ENCODE measurements at places on chromosomes 7 and 10.

- peak; percentile 62 for DNase-seq
Measured at GRCh38 chr7:157136372-157136771, 2.4 kb upstream of the UBE3C start.

DNA sequence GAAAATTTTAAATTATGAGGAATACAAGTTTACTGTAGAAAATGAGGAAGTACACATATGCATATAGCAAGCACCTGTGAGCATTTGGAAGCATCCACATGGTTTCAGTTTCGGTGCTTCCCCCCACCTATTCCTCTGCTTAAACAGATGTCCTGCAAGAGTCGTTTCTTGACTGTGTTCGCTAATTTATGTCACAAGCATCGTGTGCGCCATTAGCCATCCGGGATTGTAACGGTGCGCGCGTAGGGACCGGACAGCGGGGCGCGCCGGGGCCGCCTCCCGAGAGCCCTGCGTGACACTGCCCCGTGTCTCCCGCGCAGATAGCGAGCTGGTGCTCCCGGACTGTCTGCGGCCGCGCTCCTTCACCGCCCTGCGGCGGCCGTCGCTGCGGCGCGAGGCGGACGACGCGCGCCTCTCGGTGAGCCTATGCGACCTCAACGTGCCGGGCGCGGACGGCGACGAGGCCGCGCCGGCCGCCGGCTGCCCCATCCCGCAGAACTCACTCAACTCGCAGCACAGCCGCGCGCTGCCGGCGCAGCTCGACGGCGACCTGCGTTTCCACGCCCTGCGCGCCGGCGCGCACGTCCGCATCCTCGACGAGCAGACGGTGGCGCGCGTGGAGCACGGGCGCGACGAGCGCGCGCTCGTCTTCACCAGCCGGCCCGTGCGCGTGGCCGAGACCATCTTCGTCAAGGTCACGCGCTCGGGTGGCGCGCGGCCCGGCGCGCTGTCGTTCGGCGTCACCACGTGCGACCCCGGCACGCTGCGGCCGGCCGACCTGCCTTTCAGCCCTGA lies 90.9 kb downstream of the NEURL1 start:
- DNase-seq: no peak

GRCh38 chr10:86963341-86963919 lies 4.9 kb upstream of the ADIRF start:
- DNase-seq: no peak

DNA sequence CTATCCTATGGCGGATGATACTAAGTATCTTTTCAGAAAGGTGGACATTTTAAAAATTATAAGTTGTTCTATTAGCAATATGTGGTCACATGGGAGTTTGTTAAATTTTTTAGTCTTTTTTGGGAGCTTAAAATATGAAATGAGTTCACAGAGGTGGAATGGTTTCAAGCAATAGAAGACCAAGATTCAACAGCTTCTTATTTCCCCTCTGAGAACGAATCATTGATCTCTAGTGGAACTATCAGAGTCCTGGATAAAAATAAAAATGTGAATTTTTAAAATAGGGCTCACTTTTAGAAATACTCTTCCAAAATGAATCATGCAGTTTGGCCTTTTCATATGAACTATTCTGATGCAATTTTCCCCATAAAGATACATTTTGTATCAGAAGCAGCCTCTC lies 467.7 kb upstream of the KLF6 start:
- no peak for DNase-seq

DNA sequence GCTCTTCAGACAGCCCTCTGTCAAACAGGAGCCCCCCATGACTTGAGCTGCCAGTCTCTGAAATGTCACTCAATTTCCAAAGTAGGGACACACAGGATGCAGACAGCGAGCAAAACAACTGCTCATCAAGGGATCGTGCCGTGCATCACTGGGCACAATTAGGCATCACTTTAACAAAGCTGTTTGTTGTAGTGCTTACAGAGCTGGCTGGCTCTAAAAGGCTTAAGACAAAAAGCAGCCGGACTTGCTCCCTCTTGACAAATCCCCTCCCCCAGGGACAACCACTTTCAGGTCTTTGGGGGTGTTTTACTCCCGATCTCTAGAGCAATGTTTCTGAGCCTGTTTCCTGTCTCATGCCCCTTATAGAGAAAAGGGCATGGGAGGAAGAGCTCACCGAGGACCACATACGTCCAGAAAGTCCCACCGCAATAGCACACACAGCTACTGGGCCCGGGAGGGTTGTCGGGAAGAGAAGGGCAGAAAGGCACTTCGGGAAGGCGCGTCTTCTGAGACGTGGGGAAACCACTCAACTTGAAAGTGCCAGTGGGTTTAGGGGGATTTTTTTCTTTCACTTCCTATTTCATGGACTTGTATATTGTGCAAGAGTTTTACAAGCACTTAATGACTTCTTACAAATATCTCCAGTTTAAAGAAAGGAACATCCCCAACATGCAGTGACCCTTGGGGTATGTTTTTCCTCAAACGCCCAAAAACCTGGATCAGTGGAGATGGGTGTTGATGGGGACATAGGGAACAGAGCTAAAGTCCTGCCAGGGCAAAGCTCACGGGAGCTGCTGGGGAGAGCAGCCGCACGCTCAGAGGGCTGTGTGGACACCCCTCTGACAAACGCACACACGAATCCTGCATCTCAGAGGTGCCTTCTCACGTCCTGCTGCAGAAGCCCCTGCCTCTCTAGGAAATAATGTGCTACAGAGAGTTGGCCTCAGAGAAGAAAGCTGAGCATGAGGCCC lies 27.1 kb downstream of the LRRC20 start:
- DNase-seq: no peak

DNA sequence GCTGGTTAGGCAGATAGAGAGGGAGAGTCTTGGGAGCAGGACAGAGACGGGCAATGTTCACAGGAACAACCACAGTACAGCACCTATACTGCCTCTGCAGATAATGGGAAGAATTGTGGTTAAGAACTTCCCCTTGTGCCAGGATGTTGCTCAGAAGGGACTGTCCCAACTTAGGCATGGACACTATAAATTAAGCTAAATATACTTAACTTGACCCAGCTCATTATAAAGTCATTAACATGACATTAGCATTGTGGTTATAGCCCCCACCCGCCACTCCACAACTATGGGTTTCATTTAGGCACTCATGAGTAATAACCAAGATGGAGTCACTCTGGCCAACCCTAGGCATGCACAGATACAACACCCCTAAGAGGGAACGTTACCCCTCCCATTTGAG lies 310.9 kb upstream of the NRG3 start:
- no peak for DNase-seq

DNA sequence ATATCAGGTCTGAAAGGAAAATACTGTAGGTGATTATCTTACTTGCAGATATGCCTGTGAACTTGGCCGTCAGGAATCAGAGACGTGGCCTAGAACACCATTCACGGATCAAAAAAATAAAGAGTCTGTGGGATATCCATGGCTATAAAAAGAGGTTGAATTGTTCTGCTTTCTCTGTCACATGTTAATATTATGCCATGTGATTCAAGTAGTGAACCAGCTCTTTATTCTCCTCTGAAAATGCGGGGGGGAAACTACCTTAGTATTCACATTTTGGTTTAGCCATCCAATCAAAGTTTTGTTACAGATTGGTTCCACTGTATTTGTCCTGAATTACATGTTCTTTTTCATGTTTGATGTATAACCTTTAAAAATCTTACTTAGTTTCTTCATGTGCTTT lies 120.5 kb downstream of the CCNY start:
- DNase-seq: no peak

- no peak for DNase-seq
Measured at GRCh38 chr7:114081606-114082425, 163.0 kb upstream of the PPP1R3A start.

DNA sequence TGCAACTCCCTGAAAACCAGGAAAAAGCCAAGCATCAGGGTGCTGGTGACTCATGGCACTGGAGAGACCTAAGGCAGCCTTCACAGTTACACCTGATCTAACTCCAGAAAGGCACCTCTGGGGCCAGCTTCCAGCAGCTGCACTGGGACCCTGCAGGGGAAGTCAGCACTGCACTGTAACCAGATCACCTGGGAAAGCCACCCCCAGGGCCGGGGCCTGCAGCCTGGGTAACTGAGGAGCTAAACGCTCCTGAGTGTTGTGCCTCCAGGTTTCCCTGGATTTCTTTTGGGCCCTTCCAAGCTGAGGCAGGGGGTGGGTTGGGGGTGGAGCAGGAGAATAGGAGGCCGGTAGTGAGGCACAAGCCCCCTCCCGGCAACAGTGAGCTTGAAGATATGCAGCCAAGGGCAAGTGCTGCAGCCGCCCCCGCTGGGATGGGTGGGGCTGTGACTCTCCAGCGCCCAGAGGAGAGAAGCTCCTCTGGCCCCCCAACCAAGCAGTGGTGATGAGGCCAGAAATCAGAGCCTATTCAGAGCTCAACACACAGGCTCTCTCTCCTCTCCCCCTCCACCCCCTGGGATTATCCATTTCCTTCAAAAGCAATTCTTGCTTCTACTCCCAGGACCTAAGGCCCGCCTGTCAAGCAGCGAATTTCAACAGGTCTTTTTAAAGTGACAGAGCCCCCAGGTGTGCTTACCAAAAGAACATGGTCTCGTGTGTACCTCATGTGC lies 2.6 kb downstream of the CXCL12 start:
- DNase-seq: no peak

DNA sequence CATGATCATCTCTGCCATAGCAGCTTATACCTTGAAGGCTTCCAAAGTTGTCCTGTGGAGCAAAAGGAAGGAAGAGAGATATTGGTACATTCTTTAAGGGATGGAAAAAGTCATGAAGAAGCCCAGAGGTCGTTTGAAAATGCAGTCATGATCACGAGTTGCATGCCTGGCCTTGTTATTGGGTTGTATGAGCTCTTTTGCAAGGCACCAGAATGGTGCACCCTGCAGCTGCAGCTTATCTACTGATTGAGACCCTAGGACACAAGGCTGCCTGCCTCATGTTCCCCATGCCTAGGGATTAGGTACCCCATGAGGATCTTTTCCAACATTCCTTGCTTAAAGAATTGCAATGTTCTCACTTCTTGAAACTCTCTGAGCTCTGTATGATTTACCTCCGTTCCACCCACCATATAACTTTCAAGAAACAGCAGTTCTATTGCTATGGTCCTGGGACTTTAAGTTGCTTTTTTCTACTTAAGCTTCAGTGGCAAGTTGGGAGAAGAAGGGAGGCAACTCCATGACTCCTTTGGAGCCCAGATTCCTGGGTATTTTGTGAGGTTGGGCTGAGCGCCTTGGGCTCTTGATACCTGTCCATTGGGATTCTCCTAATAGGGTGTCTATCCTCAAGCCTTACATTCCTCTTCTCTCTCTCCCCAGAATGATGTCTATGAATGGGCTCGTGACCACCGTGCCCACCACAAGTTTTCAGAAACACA lies 6.9 kb downstream of the SCD start:
- DNase-seq: no peak

- peak; percentile 93 for DNase-seq
Measured at GRCh38 chr10:44300666-44301649, 83.9 kb downstream of the CXCL12 start.

GRCh38 chr7:78169992-78170391 lies 371.4 kb downstream of the PHTF2 start:
- no peak for DNase-seq

- DNase-seq: peak; percentile 24
Measured at GRCh38 chr10:70461397-70462348, 16.9 kb upstream of the PALD1 start.

Measured in amniotic stem cell (primary cell).